Stimulated activated CD8-positive, alpha-beta memory T cell treated with anti-CD3 and anti-CD28 coated beads, Interleukin-15, amount 100 ng/mL, for 48 hours (primary cell): ENCODE measurements at places on chromosomes 7 and 10.

DNA sequence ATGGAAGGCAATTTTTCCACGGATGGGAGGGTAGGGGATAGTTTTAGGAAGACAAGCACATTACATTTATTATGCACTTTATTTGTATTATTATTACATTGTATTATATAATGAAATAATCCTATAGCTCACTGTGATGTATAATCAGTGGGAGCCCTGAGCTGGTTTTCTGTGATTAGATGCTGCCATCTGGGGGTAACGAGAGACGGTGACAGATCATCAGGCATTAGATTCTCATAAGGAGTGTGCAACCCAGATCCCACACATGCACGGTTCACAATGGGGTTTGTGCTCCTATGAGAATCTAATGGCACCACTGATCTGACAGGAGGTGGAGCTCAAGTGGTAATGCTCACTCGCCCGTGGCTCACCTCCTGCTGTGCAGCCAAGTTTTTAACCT is 103.9 kb upstream of the STK17A start:
- DNase-seq: no peak

DNA sequence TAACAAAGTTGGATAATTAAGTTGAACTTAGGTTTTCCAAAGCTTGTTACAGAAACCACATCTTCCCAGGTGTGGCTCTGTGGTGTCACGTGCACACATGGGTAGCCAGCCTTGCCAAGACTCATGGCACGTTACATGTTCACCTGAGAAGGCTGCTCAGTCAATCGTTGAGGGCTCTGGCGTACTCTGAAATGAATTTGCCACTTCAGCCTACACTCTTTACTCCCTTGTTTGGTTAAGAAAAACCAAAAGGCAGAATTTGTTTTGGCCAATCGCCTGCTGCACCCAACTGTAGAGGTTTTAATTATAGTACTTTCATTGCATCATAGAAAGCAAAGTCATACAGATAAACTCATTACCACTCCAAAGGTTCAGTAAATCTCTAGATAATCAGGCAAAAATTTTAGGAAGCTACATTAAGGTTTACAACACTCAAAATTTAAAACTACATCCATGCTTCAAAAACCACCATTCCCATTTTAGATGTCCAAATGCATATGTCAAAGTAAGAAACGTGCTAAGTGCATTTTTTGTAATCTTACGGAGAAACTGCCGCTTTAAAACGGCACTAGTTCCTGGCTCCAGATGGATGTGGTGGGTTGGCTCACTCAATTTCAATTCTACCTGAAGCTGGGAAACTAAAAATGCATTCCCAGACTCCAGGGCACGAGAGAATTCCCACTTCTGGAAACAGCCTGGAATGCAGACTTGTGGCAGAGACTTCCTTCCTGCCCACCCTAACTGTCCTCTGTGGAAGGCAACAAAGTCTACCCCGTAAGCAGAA is 88.4 kb downstream of the DIP2C start:
- no peak for DNase-seq

DNA sequence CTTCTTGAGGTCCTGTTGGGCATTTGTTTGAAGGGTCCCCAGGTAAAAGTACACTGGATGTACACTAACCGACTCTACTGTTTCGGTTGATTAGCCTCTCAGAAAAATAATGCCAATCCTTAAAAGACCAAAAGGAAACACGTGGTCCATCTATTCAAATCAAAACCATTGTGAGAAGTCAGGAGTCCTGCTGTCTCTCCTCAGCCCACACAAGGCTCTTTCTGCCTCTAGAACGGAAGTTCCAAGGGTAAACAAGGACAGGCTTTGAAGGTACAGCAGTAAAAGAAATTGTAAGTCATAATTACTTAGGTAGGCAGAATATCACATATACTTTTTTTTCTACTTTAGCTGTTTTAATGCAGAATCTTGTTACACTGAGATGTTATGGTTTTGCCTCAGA is 71.7 kb upstream of the TPK1 start:
- DNase-seq: no peak

- no peak for DNase-seq
These were observed 32.6 kb upstream of the ORC5 start for GRCh38 chr7:104240401-104240800.

DNA sequence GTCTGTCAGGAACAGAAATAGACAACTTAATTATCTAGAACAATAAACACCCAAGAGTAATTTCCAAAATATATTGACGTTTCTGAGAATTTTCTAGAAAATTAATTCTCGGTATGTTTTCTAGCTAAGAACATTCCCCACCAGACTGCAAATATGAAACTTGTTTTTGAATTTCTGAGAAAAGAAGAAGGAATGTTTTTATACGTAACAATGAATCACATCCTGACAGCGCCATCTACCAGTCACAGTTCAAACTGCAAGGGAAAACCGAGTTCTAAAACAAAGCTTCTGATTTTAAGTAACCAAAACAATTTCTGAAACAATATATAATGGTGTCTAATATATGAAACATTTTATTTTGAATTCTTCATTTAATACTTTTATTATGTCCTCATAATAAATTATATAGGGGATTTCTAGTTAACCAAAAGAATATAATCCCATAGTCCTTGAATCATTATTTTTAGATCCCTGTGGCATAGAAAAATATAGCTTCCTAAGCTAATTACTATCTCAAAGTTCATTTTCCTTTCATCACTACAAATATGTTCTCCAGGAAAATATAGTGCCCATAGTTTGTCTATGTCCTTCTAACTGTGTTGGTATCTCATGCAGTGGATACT is 34.5 kb upstream of the MEOX2 start:
- no peak for DNase-seq

- DNase-seq: no peak
These were observed 73.3 kb downstream of the KIAA1549 start for GRCh38 chr7:138907850-138908249.

GRCh38 chr10:4663162-4663992 is 162.6 kb upstream of the AKR1E2 start:
- no peak for DNase-seq

GRCh38 chr7:1809601-1810258 is 139.7 kb downstream of the ELFN1 start:
- DNase-seq: no peak

- DNase-seq: no peak
These were observed 169.0 kb downstream of the SRPK2 start for GRCh38 chr7:105219771-105220160.

- DNase-seq: no peak
These were observed 124.3 kb upstream of the MACROH2A2 start for GRCh38 chr10:69928339-69928738.

DNA sequence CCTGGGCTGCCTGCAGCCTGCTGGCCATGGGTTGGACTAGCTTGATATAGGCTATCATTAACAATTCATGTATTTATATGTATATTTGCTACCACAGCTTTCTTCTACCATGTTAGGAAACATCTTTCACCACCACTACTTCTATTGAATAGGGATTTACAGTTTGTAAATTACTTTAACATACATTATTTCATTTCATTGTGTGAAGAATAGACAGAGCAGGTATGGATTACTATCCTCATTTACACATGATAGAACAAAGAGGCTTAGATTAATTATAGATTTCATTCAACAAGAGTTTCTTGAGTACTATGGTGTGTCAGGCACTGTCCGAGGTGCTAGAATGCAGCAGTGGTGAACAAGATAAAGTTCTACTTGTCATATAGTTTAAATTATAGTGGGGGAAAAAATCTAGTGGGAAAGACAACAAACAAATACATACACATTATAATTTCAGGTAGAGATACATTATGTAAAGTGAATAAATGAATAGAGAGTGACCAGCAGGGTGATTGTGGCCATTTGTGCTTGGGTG is 20.6 kb downstream of the VTI1A start:
- DNase-seq: no peak

- no peak for DNase-seq
These were observed 98.7 kb upstream of the ADO start for GRCh38 chr10:62705789-62706188.
